ENCODE measurements at places on chromosomes 16 and 17. TPM values are rescaled to one million over a fixed set of nuclear protein-coding genes. Genes with fewer than 3 reads are reported as not detected.

Gene P2RX5
- total RNA-seq, result 23.6 TPM

Gene GAS2L2
- total RNA-seq, result 0.11 TPM

Gene CPHXL
- not detected for total RNA-seq

Gene ABCC11
- total RNA-seq, result 0.13 TPM

Gene FA2H
- total RNA-seq, result 34.7 TPM

Gene ENPP7
- not detected for total RNA-seq

Gene WNK4
- total RNA-seq, result 1.5 TPM

Gene NPIPA5
- total RNA-seq, result 2.7 TPM

Gene ITGAD
- not detected for total RNA-seq

Gene TSNAXIP1
- 0.33 TPM for total RNA-seq

Gene CEP131
- total RNA-seq, result 5.7 TPM

Gene SLC38A8
- not detected for total RNA-seq

Gene PDPK1
- 22.1 TPM for total RNA-seq

Gene PPP1R27
- total RNA-seq, result 0.22 TPM

Gene SEPTIN1
- 2.2 TPM for total RNA-seq

Gene BEAN1
- 4.4 TPM for total RNA-seq

Gene SEZ6L2
- total RNA-seq, result 24.4 TPM

Gene NTN3
- not detected for total RNA-seq

Gene NPIPB6
- 1.9 TPM for total RNA-seq

Gene FBXO31
- total RNA-seq, result 20.1 TPM

Gene ABCC3
- total RNA-seq, result 122 TPM

Gene LGALS9B
- total RNA-seq, result not detected

Gene MT1M
- total RNA-seq, result not detected

Gene TBKBP1
- total RNA-seq, result 4.9 TPM

Gene HOXB3
- 5.5 TPM for total RNA-seq

Gene CRHR1
- total RNA-seq, result 0.25 TPM

Gene P3H4
- 39.9 TPM for total RNA-seq

Gene TEKT3
- total RNA-seq, result 0.19 TPM
